ENCODE measurements at places on chromosomes 7 and 10. TPM values are rescaled to one million over a fixed set of nuclear protein-coding genes. Genes with fewer than 3 reads are reported as not detected.

Gene NPTX2
- not detected for total RNA-seq

Gene AKR1C4
- not detected for total RNA-seq

Gene PIP4K2A
- 154 TPM for total RNA-seq

Gene PNLIPRP2
- total RNA-seq: not detected

Gene NPFFR1
- total RNA-seq: not detected

Gene SPAM1
- not detected for total RNA-seq

Gene HGF
- not detected for total RNA-seq

Gene LRRC18
- 0.16 TPM for total RNA-seq

Gene CTAGE8
- 2.2 TPM for total RNA-seq

Gene NEUROD6
- not detected for total RNA-seq

Gene SMO
- total RNA-seq: not detected

Gene GIMAP2
- 79.0 TPM for total RNA-seq

Gene OR2A12
- not detected for total RNA-seq

DNA sequence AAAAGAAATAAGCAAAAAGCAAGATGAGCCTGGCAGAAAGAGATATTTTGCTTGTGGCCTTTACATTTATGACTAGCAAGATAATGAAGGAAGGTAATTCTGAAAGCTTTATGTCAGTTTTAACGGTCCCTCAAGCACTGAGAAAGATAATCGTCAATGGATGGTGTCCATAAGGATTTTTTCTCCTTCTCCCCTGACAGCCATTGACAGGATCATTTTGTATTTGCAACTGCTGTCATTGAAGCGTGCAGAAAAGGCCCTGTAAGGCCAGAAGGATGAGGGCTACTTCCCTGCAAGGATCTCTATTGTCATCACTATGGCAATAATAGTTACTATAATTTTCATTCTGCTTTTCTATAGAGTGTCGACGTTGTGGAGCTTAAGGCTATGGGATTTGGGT, 994 bp upstream of the LRGUK start:
- no peak for DNase-seq
- H3K36me3 ChIP-seq: no peaks in the 10 kb centered on the region
- H3K4me3 ChIP-seq: no peak overlapping the region
- peaks cover 23% of the 10 kb centered on the region for H3K27me3 ChIP-seq
- no peak overlapping the region for H3K27ac ChIP-seq

DNA sequence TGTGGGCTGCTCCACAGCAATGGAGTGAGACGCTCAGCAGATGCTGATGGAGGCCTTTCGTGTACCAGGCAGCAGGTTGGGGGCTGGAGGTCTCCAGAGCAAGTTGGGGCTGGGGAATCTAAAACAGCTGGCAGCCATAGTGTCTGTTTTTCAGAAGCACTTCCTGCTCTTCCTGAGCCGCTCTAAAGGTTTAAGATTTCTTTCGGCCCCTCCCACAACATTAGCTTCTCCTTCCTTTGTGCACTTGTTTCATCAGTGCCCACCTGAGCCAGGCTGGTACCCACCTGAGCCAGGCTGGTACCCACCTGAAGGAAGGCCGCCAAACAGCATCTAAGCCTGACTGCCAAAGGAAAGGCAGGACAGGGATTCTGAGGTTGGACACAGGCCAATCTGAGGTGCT, 18.4 kb upstream of the WAPL start:
- peak overlapping the region; percentile 52 for H3K27ac ChIP-seq
- H3K27me3 ChIP-seq: no peaks in the 10 kb centered on the region
- no peak for DNase-seq
- H3K4me3 ChIP-seq: no peak overlapping the region
- no peaks in the 10 kb centered on the region for H3K36me3 ChIP-seq

DNA sequence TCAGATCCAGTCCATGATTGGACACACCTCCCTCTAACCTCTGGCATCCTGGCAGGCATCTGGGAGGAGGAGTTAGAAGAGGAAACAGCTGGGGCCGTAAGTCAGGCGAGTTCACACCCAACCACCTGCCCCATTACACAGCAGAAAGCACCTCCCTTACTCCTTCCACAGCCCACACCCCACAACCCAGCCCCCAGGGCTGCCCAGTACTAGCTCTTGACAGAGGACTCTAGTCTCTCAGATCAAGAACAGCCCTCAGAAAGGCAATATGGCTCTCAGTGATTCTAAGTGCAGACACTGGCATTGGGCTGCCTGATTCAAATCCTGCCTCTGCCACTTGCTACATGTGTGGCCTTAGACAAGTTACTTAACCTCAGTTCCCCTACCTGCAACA, 34.1 kb downstream of the KCNMA1 start:
- DNase-seq: peak; percentile 47
- peaks cover 2% of the 10 kb centered on the region for H3K27me3 ChIP-seq
- H3K36me3 ChIP-seq: no peaks in the 10 kb centered on the region
- H3K27ac ChIP-seq: peak overlapping the region; percentile 68
- peaks cover 19% of the 10 kb centered on the region for H3K4me1 ChIP-seq
- no peak overlapping the region for H3K4me3 ChIP-seq

DNA sequence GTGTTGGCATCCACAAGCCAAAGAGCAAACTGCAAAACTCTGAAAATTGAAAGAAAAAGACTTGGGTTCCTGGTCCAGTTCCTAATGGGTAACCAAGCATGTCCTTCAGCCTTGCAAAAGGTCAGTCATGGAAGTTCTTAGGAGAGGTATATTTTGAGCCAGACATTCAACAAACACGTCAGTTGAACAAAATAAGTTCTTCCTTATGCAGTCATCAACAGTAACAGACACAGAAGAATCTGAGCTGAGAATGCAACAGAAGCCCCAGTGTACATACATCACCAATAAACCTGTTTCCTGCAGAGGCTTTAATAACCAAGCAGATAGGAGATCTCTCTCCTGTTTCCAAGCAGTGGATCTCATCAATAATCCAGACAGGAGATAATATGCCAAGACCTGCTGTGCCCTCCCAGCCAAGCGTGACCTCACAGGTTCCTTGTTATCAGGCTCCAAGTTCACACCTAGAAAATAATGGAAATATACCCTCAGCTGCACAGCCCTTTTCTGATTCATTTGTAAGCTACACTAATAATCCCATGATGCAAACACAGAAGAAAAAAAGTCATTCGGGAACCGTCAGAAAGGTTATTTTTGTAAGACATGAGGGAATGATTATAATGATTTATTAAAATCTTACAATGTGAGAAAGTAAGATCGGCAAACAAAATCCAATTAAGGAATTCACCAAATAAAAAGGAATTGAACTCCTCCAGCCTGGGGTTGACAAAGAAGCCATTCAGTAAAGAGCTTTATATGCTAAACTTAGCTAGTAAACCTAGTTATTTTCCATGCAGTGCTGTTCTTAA, 90.7 kb downstream of the DGKI start:
- no peak for DNase-seq
- no peak overlapping the region for H3K4me3 ChIP-seq
- H3K4me1 ChIP-seq: no peaks in the 10 kb centered on the region
- peaks cover 10% of the 10 kb centered on the region for H3K27me3 ChIP-seq

GRCh38 chr7:142511801-142512200, 237.5 kb upstream of the PRSS1 start:
- H3K27ac ChIP-seq: no peak overlapping the region
- no peak for DNase-seq
- peaks cover 37% of the 10 kb centered on the region for H3K4me1 ChIP-seq

DNA sequence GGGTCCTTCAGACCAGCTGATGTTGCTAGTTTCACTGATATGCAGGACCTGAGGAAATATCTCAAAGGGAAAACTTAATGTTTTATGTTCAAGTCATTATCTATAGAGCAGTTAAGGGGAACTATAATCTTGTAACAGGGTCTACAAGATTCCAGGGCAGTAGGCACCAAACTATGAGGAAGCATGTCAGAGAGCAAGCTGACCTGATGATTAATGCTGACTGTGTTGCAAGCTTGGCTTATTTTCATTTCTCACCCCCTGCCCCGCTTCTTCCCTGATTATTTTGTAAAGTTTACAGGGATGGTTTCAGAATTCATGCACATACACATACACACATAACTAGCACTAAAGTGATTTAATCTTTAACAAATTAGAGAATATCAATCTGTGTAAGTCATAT, 84.3 kb upstream of the CACNA2D1 start:
- H3K27ac ChIP-seq: no peak overlapping the region
- H3K27me3 ChIP-seq: no peaks in the 10 kb centered on the region
- no peaks in the 10 kb centered on the region for H3K36me3 ChIP-seq
- no peak overlapping the region for H3K4me3 ChIP-seq
- no peak for DNase-seq

- no peaks in the 10 kb centered on the region for H3K36me3 ChIP-seq
- peak within 1 kb of the TSS; percentile 77 for H3K4me3 ChIP-seq
- H3K4me1 ChIP-seq: peaks cover 69% of the 10 kb centered on the region
- DNase-seq: peak; percentile 92
- no peaks in the 10 kb centered on the region for H3K27me3 ChIP-seq
- H3K27ac ChIP-seq: peak within 1 kb of the TSS; percentile 78
These were observed at the start of gene GPR146 for GRCh38 chr7:1044189-1045068. Gene GPR146 (plus strand): TSS chr7:1044546. CDS start chr7:1057516, 12,970 bp downstream.

GRCh38 chr10:61404751-61405150, 48.4 kb downstream of the TMEM26 start:
- H3K27ac ChIP-seq: no peak overlapping the region
- no peak for DNase-seq
- no peaks in the 10 kb centered on the region for H3K4me1 ChIP-seq
- H3K36me3 ChIP-seq: no peaks in the 10 kb centered on the region

GRCh38 chr10:93991596-93992284, 2.0 kb upstream of the PLCE1 start:
- peaks cover 46% of the 10 kb centered on the region for H3K27me3 ChIP-seq
- no peak for DNase-seq
- H3K4me1 ChIP-seq: no peaks in the 10 kb centered on the region
- no peak overlapping the region for H3K27ac ChIP-seq
- peaks cover 2% of the 10 kb centered on the region for H3K36me3 ChIP-seq

DNA sequence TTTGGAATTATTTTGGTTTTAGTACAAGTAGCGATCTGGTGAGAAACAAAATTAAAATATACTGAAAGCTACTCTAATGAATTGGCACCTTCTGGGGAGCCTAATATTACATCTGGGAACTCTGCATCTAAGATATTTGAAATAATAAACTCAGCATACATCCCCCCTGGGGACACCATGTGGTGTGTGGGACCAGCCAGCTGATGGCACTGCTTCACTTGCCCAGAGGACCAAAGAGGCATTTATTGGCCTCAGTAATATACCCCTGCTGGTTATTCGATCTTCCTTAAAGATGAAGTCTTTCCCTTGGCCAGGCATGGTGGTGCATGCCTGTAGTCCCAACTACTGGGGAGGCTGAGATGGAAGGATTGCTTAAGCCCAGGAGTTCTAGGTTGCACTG, 195.1 kb upstream of the AUTS2 start:
- no peaks in the 10 kb centered on the region for H3K4me1 ChIP-seq
- H3K36me3 ChIP-seq: no peaks in the 10 kb centered on the region
- no peak overlapping the region for H3K27ac ChIP-seq
- H3K27me3 ChIP-seq: no peaks in the 10 kb centered on the region
- no peak overlapping the region for H3K4me3 ChIP-seq

DNA sequence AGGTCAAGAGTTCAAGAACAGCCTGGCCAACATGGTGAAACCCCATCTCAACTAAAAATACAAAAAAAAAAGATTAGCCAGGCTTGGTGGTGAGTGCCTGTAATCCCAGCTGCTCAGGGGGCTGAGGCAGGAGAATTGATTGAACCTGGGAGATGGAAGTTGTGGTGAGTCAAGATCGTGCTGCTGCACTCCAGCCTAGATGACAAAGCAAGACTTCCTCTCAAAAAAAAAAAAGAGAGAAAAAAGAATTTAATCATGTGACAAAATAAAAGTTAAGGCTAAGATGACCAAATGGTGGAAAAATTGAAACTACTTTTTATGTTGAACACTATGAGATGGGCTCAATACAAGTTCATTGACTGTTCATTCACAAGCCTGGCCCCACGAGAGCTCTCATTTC, 141.1 kb upstream of the WDR11 start:
- no peak overlapping the region for H3K27ac ChIP-seq
- no peaks in the 10 kb centered on the region for H3K4me1 ChIP-seq
- no peak overlapping the region for H3K4me3 ChIP-seq
- no peak for DNase-seq

DNA sequence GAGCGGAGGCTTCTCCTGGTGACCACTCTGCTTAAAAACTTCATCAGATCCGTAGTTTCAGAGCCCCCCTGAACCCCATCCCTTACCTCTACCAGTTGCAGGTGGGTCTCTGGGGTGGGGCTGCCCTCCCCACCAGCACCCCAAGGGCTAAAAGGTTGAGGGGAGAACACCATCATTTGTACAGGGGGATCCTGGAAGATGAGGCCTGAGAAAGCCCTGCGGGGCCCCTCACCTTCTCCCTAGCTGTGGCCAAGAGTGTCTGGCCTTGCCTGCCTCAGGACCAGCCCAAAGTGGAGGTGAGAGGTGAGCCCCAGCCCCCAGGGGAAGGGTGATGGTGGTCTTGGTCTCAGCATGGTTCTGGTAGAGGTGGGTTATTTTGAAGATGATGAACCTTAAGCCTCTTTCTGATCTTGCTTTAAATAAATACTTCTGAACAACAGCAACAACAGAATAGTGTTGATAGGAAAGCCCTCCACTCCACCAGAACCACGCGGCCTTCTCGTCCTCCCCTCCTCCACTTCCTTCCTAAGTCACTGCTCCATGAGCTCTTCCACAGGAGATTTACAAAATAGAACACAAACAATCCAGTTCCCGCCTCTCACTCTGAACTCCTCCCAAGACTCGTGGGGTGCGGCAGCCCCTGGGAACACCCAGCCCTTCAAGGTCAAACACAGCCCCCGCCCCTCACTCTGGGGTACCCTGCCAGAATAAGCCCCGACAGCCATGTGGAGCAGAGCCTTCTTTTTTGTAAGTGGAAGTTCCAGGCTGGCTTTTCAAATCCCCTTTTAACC, 169.1 kb downstream of the EGFR start:
- H3K4me1 ChIP-seq: no peaks in the 10 kb centered on the region
- no peak for DNase-seq
- no peaks in the 10 kb centered on the region for H3K36me3 ChIP-seq
- no peaks in the 10 kb centered on the region for H3K27me3 ChIP-seq
- no peak overlapping the region for H3K4me3 ChIP-seq

DNA sequence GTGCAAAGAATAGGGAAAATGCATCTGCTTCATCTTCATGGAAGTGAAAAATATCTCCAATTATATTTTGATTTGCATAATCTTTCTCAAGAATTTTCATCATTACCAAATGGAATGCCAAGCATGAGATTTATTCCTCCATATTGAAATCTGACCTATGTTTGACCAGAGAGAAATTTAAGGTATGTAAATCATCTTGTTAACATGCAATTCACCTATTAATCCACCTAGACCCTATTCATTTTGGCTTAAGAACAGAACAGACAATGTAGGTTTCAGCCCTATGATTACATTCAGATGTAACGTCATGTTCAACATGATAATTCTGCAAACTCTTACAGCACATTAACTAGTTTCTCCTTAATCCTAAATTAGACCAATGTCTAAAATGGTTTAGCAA, 30.8 kb upstream of the TMEM140 start:
- peaks cover 2% of the 10 kb centered on the region for H3K36me3 ChIP-seq
- H3K4me1 ChIP-seq: no peaks in the 10 kb centered on the region
- H3K27ac ChIP-seq: no peak overlapping the region

- no peaks in the 10 kb centered on the region for H3K36me3 ChIP-seq
- H3K27me3 ChIP-seq: no peaks in the 10 kb centered on the region
- no peak overlapping the region for H3K27ac ChIP-seq
- no peak for DNase-seq
- no peak overlapping the region for H3K4me3 ChIP-seq
These were observed 30.7 kb downstream of the PTPRN2 start for GRCh38 chr7:158556721-158557440.
